ENCODE measurements at places on chromosomes 11 and 22.

DNA sequence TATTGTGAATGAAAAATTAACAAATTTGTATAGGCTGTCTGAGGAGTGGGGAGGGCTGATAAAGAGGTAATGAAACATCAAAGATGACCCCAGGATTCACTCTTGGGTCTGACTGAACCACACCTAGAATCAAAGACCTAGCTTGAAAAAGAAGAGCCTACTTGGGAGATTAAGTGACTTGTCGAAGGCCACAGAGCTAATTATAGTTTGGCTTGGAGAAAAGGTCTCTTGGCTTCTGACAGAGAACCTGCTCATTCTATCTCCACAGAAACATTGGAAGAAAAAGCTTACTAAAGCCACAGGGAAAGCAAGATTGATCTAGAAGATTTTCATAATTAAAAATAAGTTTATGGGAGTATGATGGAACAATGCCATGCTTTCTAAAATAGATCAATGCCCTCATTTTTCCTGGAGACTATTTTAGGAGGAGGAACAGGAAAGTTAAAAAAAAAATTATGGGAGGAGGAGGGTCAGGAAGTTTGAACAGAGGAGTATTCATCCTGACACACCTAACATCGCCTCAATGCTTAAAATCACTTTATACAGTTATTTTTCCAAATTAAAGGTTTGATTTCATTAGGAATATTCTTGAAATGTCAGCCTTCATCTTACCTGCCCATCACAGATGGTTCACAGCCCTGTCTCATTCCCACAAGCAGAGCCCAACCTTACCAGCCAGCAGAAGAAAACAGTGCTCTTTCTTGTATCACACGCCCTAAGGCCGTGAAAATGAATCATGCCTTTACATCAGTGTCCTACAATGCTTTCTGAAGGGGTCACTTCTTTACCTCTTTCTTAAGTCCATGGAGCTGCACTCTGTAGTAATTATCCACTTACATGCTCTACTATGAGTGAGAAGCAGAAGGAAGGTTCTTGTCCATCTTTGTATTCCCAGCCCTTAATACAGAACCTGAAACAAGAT is 231.1 kb upstream of the MPPED2 start:
- DNase-seq = no peak

GRCh38 chr11:30489076-30489475 is 97.1 kb downstream of the MPPED2 start:
- no peak for DNase-seq

DNA sequence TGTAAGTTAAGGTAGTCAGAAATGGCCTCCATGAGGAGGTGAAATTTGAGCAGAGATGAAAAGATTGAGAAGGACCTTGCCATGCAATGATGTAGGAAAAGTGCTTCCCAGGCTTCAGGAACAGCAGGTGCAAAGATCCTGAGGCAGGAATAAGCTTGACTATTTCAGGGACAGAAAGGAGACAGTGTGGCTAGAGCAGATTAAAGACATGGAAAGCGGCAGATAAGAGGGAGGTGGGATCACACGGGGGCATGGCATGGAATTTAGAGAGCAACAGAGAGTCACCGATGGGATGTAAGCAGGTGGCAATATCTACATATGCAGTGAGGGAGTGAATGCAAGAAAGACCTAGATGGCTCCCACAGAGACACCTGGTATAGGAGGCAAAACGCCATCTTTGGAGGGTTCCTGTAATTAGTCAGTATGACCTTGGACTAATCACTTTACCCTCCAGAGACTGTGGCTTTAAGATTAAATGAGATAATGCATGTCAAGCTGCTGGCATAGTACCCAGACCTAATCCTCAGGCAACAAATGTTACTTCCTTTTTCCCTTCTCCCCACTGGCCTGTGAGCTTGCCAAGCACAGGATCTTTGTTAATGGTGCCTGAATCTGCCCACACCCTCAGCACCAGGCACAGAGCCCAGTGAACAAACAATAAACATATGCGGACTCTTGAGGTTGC is 24.6 kb upstream of the ACER3 start:
- DNase-seq = no peak

GRCh38 chr11:133064152-133064877 is 468.0 kb downstream of the OPCML start:
- no peak for DNase-seq

GRCh38 chr11:129951201-129951865 is 51.3 kb downstream of the PRDM10 start:
- DNase-seq = no peak

- DNase-seq = no peak
Observed at GRCh38 chr22:22895776-22896445, 8.3 kb downstream of the IGLL5 start.

Measured in activated T-helper 9 cell treated with anti-CD3 and anti-CD28 coated beads, Interleukin-2, amount 50 U/mL, for 16 hours (primary cell).